ENCODE measurements at places on chromosomes 3 and 15.

DNA sequence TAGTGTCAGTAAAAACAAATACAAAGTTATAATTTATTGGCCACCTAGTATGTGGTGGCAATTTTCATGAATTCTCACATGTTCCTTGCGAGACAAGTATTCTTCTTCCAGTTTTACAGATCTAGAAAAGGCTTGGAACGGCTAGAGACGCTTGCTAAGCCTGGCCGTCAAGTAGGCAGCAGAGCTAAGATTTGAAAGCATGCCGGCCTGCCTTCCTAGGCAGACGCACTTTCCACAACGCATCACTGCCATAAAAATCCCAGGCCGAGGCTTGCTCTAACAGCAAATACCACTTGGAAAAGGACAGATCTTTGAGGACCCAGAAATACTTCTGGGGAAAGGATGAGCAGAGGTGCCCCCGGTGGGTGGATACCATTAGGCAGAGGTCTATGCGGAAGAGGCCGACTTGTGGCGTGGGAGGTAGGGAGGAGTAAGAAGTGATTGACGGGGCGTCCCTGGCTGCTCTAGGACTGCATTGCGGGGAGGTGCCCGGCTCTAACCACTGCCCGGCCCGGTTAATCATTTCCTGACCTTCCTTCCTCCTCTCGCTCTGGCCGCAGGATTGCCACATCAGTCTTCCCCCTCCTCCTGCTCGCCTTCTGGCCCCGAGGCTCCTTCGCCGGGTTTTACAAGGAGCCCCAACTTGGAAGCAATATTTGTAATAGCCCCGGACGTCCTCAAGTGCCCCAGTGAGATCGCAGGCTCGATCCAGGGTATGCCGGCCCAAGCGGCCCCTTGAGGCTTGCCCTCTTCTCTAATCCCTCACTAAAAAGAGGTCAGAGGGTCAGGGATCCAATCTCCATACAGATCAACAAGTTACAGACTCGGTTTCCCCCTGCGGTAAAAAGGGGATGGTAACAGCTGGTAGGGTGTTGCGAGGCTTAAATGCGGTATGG is 1.3 kb upstream of the USP3 start:
- peak; percentile 75 for DNase-seq

- no peak for DNase-seq
Measured at GRCh38 chr15:63176302-63176701, 13.1 kb upstream of the RAB8B start.

GRCh38 chr15:84981054-84981710 is 474 bp upstream of the PDE8A start:
- DNase-seq, result peak; percentile 98

DNA sequence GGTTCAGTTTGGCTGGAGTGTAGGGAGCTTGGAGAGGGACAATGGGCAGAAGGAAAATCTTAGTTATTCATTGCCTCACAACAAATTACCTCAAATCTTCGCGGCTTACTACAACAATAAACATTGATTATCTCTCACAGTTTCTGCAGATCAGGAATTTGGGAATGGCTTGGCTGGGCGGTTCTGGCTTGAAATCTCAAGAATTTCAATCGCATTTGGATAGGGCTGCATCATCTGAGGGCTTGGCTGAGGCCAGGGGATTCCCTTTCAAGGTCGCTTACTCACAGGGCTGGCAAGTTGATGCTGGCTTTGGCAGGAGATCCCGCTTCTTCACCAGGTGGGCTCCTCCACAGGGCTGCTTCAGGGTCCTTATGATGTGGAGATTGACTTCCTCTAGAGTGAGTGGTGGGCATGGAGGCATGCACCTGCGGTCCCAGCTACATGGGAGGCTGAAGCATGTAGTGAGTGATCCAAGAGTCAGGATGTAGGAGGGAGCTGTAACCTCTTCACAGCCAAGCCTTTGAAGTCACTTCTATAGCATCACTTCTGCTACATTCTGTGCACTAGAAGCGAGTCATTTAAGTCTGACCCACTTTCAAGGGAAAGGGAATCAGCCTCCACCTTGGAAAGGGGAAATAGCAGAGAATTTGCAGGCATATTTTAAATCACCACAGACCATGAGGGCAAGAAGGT is 63.1 kb downstream of the CDC25A start:
- DNase-seq, result no peak

GRCh38 chr15:95563634-95564033 is 766.9 kb upstream of the NR2F2 start:
- DNase-seq, result no peak

DNA sequence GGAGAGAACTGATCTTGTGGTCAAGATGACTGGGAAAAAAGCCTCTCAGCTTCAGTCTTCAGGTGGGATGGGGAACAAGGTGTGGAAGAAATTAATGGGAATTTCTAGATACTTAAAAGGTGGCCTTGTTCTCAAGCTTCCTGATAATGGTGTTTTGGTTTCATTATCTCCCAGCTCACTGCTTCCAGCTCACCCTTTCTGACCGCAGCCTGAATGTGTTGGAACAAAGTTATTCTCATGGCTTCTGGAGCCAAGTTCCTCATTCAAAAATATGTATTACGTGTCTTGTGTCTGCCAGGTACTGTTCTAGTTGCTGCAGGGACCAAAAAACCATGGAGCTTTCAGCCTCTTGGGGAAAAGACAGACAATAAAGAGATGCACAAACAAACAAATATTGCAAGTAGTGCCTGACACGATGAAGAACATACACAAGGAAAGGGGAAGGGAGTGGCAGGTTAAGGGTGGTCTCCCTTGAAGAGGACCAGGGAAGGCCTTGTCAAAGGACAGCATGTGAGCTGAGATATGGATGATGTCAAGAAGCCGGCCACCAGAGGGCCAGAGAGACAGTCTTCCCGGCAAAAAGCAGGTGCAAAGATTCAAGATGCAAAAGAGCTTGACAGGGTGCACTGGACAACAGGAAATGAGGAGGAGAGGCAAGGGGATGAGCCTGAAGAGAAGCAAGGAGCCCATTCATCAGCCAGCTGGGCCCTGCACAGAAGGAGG is 35.5 kb downstream of the ARRDC4 start:
- DNase-seq, result peak; percentile 71

DNA sequence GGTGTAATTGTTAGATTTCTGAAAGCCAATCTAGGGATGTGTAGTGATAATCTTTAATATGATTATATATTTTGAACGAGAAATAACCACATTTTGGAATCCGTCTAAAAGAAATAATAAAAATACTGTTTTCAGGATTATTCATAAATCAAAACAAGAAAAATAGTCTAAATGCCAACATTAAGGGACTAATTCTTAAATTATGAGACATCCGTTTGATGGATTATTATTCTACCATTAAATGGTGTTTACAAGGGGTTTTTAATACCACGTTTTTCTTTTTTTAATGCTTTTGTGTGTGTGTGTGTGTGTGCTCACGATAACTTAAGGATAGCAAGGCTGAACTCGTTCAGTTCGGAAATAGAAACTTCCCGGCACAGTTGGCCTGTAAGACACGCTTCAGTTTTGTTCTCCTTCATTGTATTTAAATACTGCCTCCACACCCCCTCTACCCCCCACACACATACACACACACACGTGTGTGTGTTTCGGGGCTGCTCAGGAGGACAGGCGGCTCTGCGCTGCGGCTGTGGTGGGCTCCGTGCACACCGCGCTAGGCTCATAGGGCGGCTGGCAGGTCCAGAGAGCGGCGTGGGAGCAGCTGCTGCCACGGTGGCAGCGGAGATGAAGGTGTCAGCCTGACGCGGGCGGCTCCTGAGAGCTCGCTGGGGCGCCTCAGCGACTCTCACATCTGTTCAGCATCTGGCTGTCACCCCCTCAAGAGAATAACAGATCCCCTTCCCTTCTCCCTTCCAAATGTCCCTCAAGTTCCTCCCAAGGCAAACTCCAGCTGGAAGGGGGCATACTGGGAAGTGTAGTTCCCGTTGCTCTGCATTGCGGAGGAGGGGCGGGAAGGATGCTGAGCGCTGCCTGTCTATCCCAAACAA is 23.0 kb upstream of the ANP32A start:
- DNase-seq, result peak; percentile 38

- no peak for DNase-seq
Measured at GRCh38 chr15:25397100-25397499, 41.7 kb downstream of the UBE3A start.

DNA sequence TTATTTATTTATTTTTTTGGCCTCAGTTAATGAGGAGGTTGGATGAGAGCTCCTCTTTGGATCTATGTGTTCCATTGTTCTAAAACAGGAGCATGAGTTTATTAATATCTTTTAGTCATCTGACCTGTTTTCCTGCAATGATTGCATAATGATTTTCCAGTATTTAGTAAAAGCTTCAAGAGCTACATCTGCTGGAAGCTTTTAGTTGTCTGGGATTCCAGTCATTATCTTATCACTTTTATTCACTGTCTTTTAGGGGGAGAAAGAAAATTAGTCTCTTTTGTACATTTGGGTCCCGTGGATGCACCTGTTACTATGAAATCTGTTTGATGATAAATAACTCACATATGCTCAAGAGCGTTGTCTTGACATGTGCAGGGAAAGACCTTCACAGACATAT is 1270.0 kb downstream of the ROBO1 start:
- DNase-seq, result no peak

GRCh38 chr3:121505256-121505655 is 40.5 kb downstream of the POLQ start:
- DNase-seq, result no peak

DNA sequence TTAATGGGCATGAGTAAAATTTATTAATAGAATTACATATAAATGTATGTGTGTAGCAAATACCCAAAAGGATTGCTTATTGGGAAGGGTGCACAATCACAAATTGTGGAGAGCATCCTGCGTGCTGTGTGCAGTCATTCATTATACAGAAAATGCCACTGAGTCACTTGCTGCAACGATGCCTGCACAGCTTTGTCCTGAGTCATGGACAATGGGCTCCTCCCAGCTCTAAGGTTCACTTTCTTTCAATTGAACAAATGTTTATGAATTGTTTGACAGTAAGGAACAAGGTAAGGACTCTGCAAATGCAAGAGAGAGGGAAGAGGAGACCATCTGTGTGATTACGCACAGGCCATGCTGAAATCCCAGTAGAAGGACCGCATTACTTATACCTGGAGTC is 18.7 kb downstream of the CFAP161 start:
- DNase-seq, result no peak

DNA sequence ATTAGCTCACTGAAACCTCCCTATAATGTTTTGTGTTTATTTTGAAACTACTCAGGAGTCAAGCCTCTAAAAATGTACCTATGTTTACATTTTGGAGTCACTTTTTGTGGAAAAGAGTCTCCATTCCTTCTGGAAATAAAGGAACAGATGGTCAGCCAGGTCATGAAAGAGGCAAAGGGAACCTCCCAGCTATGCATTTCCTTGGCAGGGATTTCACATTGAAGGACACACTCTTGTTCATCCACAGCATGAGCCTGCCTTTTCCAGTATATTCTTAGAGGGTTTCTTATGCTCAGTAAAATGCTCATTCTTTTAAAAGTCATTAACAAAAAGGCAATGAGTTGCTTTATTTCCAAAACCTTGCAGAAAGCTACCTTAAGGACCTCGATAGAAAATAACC is 20.8 kb downstream of the STAC start:
- DNase-seq, result no peak

DNA sequence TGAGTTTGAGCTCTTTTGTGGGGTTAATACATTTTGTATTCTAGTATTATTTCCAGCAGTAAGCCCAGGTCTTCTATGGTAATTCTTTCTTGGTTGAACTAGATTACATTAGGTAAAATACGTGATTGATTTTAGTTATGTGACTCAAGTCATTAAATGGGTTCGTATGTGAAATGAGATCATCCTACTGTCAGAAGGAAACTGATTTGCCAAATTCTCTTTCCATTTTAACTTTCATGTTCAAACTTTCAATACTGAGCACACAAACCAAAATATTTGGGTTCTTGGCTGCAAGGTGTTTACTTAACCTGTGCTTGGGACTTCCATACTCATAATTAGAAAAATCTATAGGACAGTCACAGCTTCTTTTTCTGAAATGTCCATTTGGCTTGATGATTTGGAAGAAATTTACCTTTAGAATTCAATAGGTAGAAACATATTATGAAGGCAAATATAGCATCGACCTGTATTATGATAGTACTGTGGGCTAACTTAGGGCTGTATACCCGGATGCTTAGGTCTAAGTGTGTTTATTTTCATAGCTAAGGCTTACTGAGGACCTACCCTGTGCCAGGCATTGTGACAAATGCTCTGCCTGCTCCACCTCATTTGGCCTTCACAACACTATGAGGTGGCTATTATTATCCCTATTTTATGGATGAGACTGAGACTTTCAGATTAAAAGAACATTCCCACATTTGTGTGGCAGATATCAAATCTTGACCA is 631.8 kb upstream of the GRM7 start:
- DNase-seq, result no peak

DNA sequence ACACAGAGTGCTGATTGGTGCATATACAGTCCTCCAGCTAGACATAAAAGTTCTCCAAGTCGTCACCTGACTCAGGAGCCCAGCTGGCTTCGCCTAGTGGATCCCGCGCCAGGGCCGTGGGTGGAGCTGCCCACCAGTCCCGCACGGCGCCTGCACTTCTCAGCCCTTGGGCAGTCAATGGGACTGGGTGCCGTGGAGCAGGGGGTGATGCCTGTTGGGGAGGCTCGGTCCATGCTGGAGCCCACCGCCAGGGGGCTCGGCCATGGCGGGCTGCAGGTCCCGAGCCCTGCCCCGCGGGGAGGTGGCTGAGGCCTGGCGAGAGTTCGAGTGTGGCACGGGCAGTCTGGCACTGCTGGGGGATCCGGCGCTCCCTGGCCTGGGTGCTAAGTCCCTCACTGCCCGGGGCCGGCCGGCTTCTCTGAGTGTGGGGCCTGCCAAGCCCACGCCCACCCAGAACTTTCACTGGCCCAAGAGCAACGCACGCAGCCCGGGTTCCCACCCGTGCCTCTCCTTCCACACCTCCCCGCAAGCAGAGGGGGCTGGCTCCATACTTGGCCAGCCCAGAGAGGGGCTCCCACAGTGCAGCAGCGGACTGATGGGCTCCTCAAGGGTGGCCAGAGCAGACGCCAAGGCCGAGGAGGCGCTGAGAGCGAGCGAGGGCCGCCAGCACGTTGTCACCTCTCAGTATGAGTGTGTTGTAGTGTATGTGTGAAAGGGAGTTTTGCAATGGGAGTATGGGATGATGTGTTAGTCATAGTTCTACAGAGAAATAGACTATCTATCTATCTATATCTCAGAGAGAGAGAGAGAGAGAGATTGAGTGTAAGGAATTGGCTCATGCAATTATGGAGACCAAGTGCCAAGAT is 69.0 kb downstream of the UBE2E2 start:
- no peak for DNase-seq

GRCh38 chr15:97706059-97706458 is 254.4 kb upstream of the ARRDC4 start:
- DNase-seq, result no peak

DNA sequence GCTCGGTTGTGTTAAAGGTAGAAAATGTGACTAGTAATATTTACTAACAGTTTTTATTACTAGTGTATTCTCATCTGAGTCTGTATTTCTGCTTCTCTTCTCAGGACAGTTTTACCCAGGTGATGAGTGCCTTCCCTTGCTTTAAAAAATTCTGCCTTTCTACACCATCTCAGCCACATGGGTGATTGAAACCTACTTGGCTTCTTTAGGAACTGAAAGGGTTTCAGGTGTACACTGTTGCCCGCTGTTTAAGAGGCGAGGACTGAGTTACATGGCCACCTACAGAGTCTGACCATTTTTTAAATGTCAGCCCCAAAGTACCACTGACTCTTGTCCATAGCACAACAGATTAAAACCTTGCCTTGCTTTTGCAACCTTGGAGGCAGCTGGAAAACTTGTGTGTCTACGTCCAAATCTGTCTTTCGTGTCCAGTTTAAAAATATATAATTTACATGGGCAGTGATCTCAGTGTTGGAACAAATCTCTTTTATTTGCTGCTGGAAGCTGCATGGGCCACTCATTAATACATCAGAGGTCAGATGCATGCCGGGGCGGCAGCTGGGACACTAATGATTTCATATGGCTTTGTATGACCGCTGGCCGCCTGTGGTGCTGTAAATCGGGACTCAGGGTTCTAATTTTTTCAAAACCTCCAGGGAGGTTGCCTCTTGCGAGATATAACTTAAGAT is 44.6 kb downstream of the TRIM71 start:
- DNase-seq, result no peak

All from RPMI8226 (cell line).